ENCODE measurements at places on chromosomes 7 and 10.

DNA sequence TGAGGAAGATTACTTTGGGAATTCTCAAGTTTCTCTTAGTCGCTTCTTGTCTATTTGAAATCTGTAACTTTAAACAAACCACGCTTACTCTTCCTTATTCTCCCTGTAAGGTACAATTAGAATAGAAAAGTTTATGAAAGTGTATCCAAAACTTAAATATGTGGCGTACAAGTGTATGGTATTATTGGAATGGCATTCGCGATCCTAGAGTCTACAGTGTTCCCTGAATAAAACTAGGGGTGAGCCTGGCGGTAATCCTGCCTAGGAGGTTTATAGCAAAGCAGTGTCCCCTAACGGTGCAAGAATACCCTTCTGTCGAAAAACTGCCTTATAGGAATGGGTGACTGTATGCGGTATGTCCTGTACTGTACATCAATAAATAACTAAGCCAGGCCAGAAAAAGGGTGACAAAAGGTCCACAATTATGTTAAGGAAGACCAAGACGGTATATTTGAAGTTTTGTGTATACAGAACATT, 1.2 kb downstream of the TASOR2 start:
- no peaks in the 10 kb centered on the region for H3K36me3 ChIP-seq
- no peaks in the 10 kb centered on the region for H3K27me3 ChIP-seq
- DNase-seq = no peak
- H3K4me3 ChIP-seq = peak overlapping the region; percentile 99

- no peak overlapping the region for H3K27ac ChIP-seq
- DNase-seq = no peak
- no peaks in the 10 kb centered on the region for H3K4me1 ChIP-seq
- no peaks in the 10 kb centered on the region for H3K36me3 ChIP-seq
- H3K4me3 ChIP-seq = no peak overlapping the region
Measured at GRCh38 chr7:21617916-21618390, 75.1 kb downstream of the DNAH11 start.

GRCh38 chr7:104878577-104878976, 135.4 kb upstream of the KMT2E start:
- H3K36me3 ChIP-seq = no peaks in the 10 kb centered on the region
- DNase-seq = no peak
- no peaks in the 10 kb centered on the region for H3K4me1 ChIP-seq
- no peaks in the 10 kb centered on the region for H3K27me3 ChIP-seq
- no peak overlapping the region for H3K4me3 ChIP-seq

- no peaks in the 10 kb centered on the region for H3K27me3 ChIP-seq
- no peaks in the 10 kb centered on the region for H3K36me3 ChIP-seq
- DNase-seq = no peak
- H3K4me1 ChIP-seq = peaks cover 46% of the 10 kb centered on the region
Measured at GRCh38 chr10:72260976-72261783, 12.5 kb upstream of the DDIT4 start.

- H3K4me1 ChIP-seq = peaks cover 18% of the 10 kb centered on the region
- H3K27me3 ChIP-seq = no peaks in the 10 kb centered on the region
- peak overlapping the region; percentile 19 for H3K27ac ChIP-seq
- H3K36me3 ChIP-seq = no peaks in the 10 kb centered on the region
- no peak overlapping the region for H3K4me3 ChIP-seq
Measured at GRCh38 chr10:30863516-30864210, 168.0 kb downstream of the ZNF438 start.

GRCh38 chr7:68244389-68244788, 1247.8 kb downstream of the TYW1 start:
- no peak overlapping the region for H3K27ac ChIP-seq
- no peak overlapping the region for H3K4me3 ChIP-seq

GRCh38 chr10:17808971-17809841, at the start of gene MRC1:
Gene MRC1, plus strand, starts transcription at chr10:17809348. Its CDS starts 118 bp downstream, at chr10:17809466.
- H3K27me3 ChIP-seq = no peaks in the 10 kb centered on the region
- no peak within 1 kb of the TSS for H3K4me3 ChIP-seq
- H3K36me3 ChIP-seq = no peaks in the 10 kb centered on the region

DNA sequence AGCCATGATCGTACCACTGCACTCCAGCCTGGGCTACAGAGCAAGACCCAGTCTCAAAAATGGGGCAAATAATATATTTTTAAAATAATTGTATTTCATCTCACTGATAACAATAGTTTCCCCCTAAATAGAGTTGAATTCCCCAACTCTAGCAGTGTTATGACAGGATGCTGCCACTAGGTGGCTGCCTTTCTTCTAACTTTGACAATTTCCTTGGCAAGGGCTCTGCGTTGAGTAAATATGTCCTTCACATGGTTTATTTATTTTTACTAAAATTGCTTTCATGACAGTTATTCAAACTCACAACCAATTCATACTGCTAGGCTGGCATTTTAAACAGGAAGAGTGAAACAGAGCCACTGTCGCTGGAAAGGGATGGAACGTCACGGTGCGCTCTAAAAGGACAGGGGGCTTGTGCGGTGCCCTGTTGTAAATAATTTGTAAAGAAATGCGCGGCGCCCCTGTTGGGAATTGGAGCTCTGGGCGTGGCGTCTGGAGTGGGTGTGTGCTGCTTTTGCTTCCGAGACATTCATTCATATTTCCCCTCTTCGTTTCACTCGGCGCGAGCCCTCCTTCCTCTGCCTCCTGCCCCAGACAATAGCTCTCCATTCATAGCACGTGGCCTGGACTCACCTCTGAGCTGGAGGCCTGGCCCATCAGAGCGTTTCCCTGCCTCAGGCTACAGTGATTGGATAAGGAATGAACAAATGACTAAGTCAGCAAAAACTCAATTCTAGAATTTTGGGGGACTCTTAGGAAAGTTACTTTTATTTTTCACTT, 20.5 kb upstream of the PITRM1 start:
- no peak for DNase-seq
- H3K27me3 ChIP-seq = no peaks in the 10 kb centered on the region
- no peaks in the 10 kb centered on the region for H3K36me3 ChIP-seq
- no peak overlapping the region for H3K27ac ChIP-seq
- peak overlapping the region; percentile 37 for H3K4me3 ChIP-seq
- H3K4me1 ChIP-seq = peaks cover 2% of the 10 kb centered on the region

- no peak for DNase-seq
- H3K27me3 ChIP-seq = no peaks in the 10 kb centered on the region
- no peaks in the 10 kb centered on the region for H3K36me3 ChIP-seq
- H3K4me3 ChIP-seq = no peak overlapping the region
- H3K4me1 ChIP-seq = no peaks in the 10 kb centered on the region
- H3K27ac ChIP-seq = no peak overlapping the region
Measured at GRCh38 chr10:130799532-130799931, 512.0 kb downstream of the TCERG1L start.

DNA sequence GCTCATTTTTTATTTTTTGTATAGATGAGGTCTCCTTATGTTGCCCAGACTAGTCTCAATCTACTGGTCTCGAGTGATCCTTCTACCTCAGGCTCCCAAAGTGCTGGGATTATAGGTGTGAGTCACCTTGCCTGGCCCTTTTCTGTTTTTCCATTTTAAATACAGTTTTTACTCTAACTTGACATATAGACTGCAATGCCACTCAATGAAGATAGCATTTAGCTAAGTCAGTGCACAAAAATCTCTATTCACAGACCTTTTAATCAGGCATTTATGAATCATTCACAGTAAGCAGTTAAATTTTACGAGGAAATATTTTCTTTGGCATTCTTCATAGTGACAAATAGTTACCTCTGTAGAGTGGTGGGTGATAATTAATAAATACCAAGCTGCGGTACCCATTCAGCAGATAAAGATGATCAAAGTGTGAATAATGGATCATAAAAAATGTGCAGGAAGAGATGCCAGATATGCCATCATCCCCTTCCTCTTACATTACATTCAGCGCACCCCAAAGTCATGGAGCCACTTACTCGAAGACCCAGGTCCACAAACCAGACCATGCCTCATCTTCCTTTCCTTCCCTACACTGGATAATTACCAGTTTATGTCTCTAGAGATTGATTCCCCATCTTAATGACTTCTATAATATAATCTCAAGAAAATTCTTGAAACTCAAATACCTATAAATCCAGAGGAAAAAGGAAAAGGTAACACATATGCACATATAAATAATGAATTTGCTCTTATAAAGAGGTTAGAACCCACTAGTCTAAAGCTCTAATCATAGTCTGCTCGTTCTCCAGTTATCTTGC, 56.0 kb downstream of the UBE2H start:
- no peaks in the 10 kb centered on the region for H3K36me3 ChIP-seq
- H3K4me1 ChIP-seq = peaks cover 8% of the 10 kb centered on the region
- H3K4me3 ChIP-seq = no peak overlapping the region
- DNase-seq = no peak
- no peaks in the 10 kb centered on the region for H3K27me3 ChIP-seq

DNA sequence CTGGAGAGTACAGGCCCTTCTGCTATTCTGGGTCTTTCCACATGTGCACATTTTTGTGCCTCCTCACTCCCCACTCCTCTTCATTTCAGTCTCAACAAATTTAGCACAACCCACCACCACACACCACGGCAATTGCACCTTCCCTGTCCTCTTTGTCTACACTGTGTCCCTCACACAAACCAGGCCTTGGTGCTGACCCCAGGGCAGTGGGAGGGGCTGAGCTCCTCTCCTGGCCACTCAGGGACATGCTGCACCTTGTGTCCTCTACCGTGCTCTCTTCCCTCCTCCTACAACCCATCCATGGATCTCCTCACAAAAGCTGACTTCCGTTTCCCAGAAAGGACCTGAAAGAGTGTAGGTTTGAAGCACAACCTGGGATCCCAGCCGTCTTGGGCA, 90.9 kb upstream of the IKZF1 start:
- no peaks in the 10 kb centered on the region for H3K27me3 ChIP-seq
- DNase-seq = no peak
- H3K36me3 ChIP-seq = no peaks in the 10 kb centered on the region
- H3K4me3 ChIP-seq = no peak overlapping the region
- no peaks in the 10 kb centered on the region for H3K4me1 ChIP-seq

- no peak overlapping the region for H3K27ac ChIP-seq
Measured at GRCh38 chr10:88433565-88434186, 149.4 kb downstream of the RNLS start.

- H3K27ac ChIP-seq = no peak overlapping the region
- H3K4me3 ChIP-seq = no peak overlapping the region
- no peak for DNase-seq
- H3K36me3 ChIP-seq = no peaks in the 10 kb centered on the region
- H3K4me1 ChIP-seq = no peaks in the 10 kb centered on the region
Measured at GRCh38 chr7:37277513-37277912, 171.2 kb downstream of the ELMO1 start.

- peak overlapping the region; percentile 66 for H3K27ac ChIP-seq
- peaks cover 10% of the 10 kb centered on the region for H3K36me3 ChIP-seq
- no peak for DNase-seq
- H3K4me3 ChIP-seq = peak overlapping the region; percentile 2
Measured at GRCh38 chr7:100472121-100472851, 6.7 kb downstream of the TSC22D4 start.

DNA sequence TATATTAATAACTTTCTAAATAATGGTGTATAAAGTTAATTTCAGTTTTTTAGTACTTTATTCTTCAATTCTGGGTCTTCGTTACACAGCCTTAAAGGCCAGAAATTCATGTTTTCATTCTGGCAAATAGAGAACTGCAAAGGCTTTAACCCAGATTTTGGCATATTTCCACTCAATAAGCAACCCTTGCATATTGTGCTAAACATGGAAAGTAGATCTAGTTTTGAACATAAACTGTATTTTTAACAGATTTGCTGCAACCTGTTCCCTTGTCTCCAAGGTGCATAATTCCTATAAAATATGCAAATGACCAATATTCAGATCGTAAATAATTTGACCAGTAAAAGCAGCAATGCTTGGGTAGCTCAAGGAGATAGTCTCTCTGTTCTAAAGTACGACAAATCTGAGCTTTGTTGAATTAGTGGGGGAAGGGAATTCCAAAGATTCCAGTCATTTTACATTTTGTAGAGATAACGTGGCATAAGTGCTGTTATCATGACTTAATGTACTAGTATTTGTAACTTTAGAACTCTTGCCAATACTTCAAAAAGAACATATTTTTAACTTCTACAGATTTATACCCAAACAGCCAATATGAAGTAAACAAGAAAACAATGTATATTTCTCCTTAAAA, 46.4 kb upstream of the RSBN1L start:
- H3K4me3 ChIP-seq = no peak overlapping the region
- no peak for DNase-seq
- no peaks in the 10 kb centered on the region for H3K4me1 ChIP-seq
- no peak overlapping the region for H3K27ac ChIP-seq
- H3K27me3 ChIP-seq = no peaks in the 10 kb centered on the region

- no peak overlapping the region for H3K4me3 ChIP-seq
- H3K27me3 ChIP-seq = no peaks in the 10 kb centered on the region
Measured at GRCh38 chr10:10141782-10142382, 875.8 kb upstream of the CELF2 start.

DNA sequence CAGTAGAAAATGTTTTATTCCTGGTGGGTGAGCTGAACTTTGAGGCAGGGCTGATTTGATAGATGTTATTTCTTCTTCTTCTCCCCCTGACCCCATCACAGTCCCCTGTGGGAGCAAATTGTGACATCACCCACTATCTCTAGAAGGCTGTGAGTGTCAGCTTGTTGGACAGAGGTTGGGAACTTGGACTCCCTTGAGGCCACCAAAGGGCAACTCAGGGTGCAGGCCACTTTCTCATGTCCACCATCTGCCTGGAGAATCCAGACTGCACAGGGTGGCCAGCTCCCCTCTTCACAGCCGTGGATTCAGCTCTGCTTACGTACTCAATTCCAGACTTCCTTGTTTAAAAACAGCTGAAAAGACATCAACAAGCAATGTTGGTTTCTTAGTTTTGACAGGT, 103.0 kb downstream of the LRRC18 start:
- DNase-seq = no peak
- H3K27ac ChIP-seq = no peak overlapping the region
- H3K27me3 ChIP-seq = no peaks in the 10 kb centered on the region
- no peaks in the 10 kb centered on the region for H3K4me1 ChIP-seq
- H3K4me3 ChIP-seq = no peak overlapping the region

DNA sequence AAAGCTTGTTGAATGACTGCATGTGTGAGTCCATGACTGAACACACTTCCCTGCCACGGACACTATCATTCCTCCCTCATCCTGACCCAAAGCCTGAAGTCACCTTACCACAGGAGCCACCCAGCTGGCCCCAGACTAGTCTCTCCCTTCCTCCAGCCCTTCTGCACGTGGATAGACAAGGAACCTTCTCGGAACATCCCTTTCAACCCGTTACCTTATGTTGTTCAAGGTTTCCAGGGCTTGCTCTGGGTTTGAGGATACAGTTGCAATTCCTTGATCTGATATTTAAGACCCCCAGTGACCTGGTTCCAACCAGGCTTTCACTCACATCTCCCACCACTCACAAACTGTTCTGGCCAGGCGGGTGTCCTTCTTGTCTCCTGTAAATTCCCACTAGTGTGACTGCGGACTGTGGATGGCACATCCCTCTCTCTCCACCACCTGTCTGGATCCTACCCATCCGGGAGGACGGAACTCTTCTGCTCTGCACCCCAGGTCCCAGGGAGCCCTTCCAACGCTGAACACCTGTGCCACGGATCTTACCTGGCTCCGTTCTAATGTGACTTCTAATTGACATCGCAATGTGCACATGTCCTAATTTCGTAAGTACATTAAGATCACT, 62.5 kb downstream of the HIPK2 start:
- H3K27me3 ChIP-seq = no peaks in the 10 kb centered on the region
- H3K4me3 ChIP-seq = no peak overlapping the region
- no peaks in the 10 kb centered on the region for H3K4me1 ChIP-seq
- peak overlapping the region; percentile 33 for H3K27ac ChIP-seq
- no peak for DNase-seq

All from esophagus squamous epithelium (tissue), 5 donors.